Fibroblast of skin of back (primary cell): ENCODE measurements at places on chromosomes 3 and 15.
A peak's percentile ranks its signal among the peaks of the same experiment; 100 is the strongest.

GRCh38 chr3:188194332-188194731, 40.4 kb downstream of the LPP start:
- DNase-seq: peak; percentile 60

DNA sequence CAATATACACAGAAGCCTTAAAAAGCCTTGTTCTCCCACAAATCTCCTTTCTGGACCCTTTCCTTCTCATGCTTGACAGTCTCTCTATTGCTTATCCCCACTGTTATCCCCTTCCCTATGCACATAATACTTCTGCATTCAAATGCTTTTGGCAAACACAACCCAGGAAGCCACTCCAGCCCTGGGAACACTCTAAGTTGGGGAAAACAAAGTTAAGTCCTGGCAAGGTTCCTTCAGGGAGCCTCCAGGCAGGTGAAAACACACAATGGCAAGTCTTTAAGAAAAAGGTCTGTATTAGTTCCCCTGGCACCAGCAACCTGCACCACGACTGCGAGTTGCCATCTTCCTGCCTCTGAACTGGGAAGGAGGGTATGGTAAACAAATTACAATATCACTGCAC, 19.7 kb upstream of the GANC start:
- no peak for DNase-seq

GRCh38 chr15:87609894-87610293, 646.6 kb downstream of the NTRK3 start:
- no peak for DNase-seq

DNA sequence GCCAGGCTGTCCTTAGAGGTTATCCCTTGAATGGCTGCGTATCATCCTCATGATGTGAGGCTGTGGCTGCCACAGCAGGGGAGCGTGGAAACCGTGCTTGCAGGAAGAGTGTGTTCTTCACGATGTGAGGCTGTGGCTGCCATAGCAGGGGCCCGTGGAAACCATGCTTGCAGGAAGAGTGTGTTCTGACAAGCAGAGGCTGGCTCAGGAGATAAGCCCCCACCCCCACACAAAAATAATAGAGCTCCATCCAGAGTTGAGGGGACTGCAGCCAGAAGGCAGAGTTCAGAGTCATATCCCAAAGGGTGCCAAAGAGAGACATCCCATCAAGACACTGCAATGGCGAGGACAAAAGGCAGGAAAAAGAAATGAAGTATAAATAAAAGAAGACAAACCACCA, 22.6 kb upstream of the BDH1 start:
- no peak for DNase-seq

- no peak for DNase-seq
Measured at GRCh38 chr3:50592568-50592967, 19.0 kb downstream of the CISH start.

DNA sequence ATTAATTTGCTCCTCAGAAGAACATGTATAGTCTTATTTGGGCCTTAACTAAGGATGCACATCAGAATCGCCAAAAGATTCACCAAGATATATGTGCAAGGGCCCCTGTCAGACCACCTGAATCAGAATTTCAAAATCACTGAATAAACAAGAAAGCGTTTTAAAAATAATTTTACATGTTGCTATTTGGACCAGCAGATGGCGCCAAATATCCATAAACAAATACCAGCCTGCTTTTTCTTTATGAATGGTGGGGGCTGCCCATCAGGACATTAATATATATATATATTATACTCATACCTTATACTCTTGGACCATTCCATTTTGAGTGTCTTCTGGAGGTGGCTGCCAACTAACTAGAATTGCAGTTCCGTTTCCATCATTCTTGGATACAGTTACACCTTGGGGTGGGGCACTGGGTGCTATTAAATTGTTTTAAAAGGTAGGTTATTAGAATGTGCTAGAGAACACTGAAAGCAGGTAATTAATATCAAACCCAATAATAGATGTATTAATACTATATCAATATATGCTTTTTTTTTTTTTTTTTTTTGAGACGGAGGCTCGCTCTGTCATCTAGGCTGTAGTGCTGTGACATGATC, 1108.3 kb downstream of the ROBO1 start:
- peak; percentile 43 for DNase-seq

GRCh38 chr3:87798567-87798947, 260.2 kb downstream of the CGGBP1 start:
- no peak for DNase-seq

DNA sequence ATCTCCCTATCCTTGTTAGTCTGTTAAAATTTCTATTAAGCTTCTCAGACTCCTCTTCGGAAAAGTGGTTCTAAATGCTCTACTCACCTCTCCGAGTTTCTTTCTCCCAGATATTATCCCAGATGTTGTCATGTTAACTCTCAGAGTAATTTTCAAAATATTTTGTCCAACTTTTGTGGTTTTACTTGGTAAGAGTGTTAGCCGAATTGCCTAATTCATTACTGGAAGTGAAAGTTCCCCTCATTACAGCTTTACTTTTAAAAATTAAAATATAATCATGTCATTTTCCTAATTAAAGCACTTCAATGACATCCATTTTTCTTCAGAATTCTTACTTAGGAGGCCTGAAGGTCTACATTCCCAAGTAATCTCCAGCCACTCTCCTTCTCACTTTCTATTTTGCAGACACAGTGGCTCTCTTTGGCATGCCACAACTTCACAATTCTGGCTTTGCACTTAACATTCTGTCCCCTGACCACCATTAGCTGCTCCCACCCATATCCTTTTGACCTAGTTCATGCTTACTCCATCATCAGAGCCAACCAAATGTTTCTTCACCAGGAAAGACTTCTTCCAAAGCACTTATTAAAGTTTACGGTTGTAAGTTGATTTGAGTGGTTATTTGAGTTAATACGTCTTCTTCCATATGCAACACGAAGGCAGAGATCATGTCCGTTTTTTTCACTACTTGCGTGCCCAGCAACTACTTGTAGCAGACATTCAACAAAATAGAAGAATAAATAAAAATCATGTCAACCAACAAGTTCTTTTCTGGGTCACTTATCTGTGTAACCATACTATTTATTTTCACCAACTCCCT, 10.2 kb upstream of the TIPARP start:
- no peak for DNase-seq

- DNase-seq: no peak
Measured at GRCh38 chr3:158912188-158912587, 110.3 kb downstream of the MFSD1 start.

GRCh38 chr15:38818157-38818790, 253.7 kb upstream of the RASGRP1 start:
- peak; percentile 18 for DNase-seq

- peak; percentile 40 for DNase-seq
Measured at GRCh38 chr3:196081002-196081833, 672 bp downstream of the TFRC start.

DNA sequence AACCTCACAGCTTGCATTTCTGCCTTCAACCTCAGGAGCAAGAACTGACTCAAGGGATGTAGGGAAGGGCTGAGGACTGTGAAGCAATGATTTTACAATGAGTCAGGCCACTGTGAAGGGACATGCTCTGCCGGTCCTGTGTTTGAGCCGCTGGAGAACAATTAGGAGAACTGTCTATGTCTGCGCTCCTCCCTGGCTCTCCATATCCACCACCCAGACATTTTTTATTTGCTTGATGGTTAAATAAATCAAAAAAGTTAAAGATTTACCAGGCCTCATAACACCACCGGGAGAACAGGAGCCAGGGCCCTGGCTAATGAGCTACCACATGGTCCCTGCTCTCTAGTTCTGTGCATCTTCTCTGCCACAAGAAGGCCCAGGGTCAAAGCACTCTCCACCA, 29.6 kb downstream of the SEC61A1 start:
- peak; percentile 61 for DNase-seq

GRCh38 chr3:195139091-195139875, 131.7 kb downstream of the XXYLT1 start:
- no peak for DNase-seq

DNA sequence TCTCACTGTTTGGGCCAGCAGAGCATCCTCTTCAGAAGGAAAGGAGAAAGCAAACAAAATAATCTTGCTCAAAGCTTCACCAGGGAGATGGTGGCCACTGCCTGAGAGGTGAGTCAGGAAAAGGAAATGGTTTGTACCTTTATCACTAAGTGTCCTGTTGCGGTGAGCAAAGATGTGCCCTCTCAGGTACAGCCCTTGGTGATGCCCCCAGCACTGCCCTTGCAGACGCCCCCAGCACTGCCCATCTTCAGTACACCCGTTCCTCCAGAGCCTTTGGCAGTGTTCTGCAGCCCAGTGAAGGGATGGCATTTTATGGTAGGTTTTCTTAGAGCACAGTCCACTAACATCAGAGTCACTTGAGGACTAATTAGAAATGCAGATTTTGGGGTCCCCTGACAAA, 92.3 kb downstream of the ZNF621 start:
- DNase-seq: no peak

DNA sequence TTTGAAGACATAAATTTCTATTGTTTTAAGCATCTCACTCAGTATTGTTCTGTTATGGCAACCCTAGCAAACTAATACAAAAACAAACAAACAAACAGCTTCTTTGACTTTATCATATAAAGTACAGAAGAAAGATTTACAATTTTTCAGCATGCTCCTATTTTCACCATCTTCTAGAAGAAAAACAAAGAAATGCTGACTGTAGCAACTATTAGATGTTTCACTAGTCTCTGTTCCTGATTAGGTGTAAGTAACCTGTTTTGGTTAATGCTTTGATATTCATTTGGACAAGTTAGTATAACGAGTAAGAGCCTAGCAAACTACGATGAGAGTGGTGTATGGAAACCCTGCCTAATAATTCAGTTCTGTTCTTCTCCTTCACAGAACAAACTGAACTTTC, 478.5 kb downstream of the NAALADL2 start:
- DNase-seq: no peak
